CMK (cell line): ENCODE measurements at places on chromosomes 1 and 21.

- no peak for DNase-seq
Observed at GRCh38 chr1:201217851-201218250, 27.2 kb downstream of the IGFN1 start.

DNA sequence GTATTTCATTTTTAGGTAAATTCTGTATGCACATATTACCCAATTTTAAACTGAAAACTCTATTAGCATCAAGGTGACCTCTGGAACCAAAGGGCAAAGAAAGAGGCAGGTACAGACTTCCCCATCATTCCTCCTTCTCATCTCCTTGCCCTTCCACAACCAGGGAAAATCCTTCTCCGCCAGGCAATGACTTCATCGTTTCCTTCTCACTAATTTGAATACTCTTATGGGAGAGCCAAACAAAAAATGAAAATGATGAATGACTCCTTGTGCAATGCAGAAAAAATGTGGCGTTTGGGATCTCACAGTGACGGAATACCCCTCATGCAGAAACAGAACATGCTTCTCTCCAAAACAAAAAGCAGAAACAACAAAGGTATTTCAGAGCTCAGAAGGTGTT lies 83.7 kb downstream of the HLCS start:
- DNase-seq = no peak

DNA sequence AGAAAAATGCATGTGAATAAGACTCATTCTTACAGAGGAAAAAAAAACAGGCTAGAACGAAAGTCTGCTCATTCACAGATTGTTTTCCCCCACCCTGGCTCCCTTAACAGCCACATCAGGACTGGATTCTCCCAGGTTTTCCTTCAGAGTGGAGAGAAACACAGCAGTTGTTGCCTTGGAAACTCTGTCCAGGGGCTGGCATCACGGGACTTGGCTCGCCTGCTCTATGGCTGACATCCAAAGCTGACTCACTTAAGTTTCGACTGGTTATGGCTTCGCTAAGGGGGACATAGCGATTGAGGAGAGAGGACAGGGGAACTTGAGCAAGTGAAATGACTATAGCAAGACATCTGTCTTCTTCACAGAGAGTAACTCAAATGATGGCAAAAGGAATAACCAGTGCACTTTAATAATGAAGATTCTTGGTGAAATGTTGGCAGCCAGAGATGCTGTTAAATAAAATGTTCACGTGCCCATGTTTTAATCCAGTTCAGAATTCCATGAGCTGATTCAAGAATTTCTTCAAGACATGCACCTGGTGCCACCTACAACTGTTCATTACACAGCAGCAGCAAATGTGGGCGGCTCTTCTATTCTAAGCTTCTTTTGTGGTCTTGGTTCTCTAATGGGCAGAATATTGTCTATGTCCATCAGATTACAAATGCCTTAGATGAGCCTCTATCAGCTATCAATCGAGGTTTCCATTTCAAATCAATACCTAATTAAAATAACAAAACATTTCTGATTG lies 21.8 kb downstream of the MIS18A start:
- no peak for DNase-seq

GRCh38 chr1:48654606-48655210 lies 122.0 kb downstream of the BEND5 start:
- DNase-seq = no peak

DNA sequence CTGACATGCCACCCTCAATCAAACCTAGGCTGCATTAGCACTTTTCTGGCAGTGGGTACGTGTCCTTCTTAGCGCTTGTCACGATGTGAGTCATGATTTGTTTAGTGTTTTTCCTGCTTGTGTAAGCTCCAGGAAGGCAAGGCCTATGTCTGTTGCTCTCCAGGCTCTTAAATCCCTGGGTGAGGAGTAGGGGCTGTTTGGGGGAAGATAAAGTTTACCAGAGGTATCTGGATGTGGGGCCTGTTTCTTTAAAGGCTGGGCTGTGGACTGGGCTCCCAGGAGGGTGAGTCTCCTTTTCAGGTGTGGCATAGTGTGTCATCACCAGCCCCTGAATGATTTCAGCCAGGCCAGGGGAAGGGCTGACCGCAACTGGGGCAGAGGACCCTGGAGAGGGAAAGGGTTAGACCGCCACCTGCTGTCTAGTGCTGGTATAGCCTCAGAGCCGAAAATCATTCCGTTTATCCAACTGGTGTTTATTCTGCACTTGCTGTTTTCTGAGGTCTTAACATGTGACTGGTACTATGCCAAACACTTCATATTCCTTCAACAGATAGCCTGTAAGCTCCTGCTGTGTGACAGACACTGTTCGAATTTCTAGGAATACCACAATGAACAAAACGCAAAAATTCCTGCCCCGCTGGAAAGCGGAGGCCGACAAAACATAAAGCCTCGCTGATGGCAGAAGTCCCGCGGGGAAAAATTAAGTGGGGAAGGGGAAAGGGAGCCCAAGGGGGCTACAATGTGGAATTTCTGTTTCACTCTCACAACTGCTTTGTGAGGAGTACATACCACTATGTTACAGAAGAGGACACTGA lies 9.7 kb downstream of the SERINC2 start:
- peak; percentile 35 for DNase-seq

DNA sequence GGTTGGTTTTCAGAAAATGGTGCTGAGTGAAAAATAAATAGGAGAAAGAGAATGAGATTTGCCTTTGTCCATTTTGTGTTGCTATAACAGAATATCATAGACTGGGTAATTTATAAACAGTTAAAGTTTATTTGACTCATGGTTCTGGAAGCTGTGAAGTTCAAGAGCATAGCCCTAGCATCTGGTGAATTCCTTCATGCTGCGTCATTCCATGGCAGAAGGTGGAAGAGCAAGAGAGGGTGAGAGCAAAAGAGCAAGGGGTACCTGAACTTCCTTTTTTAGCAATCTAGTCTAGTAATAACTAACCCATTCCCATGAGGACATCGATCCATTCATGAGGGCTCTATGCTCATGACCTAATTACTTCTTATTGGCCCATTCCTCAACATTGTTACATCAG lies 209.1 kb upstream of the ZP4 start:
- DNase-seq = no peak

- DNase-seq = no peak
Observed at GRCh38 chr1:42429603-42430002, 26.2 kb downstream of the ZMYND12 start.

- no peak for DNase-seq
Observed at GRCh38 chr1:6178751-6179563, 1.2 kb downstream of the CHD5 start.

DNA sequence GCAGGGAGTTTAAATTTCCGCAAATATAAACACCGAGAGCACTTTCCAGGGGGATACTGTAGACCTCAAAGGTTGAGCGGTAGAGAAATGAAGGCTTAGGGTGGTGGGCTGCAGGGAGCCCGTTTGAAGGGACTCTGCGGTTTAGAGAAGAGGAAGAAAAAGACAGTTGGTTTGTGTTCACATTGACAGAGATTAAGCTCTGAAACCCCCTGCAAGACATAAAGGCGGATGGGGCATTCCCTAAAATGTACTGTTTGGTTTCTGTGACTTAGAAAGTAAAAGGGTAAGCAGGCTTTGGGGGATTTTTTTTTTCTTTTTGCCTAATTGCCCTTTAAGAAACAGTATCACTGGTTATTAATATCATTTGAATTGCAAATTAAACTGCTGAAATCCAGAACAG lies 1.3 kb downstream of the KAZN start:
- no peak for DNase-seq

- DNase-seq = no peak
Observed at GRCh38 chr1:99176753-99177152, 87.5 kb upstream of the PLPPR4 start.

DNA sequence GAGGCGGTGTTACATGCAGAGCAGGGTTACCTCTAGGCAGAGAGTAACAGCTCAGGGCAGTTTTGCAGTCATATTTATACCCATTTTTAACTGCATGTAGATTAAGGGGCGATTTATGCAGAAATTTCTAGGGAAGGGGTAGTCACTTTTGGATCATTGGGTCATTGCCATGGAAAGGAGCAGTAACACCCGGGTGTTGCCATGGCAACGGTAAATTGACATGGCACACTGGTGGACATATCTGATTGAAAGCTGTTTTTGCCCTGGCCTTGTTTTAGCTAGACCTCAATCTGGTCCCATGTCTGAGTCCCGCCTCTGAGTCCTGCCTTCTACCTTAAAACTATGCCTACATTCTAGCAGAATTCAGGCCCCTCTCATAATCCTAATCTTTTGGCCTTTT lies 11.8 kb upstream of the USP1 start:
- DNase-seq = no peak

DNA sequence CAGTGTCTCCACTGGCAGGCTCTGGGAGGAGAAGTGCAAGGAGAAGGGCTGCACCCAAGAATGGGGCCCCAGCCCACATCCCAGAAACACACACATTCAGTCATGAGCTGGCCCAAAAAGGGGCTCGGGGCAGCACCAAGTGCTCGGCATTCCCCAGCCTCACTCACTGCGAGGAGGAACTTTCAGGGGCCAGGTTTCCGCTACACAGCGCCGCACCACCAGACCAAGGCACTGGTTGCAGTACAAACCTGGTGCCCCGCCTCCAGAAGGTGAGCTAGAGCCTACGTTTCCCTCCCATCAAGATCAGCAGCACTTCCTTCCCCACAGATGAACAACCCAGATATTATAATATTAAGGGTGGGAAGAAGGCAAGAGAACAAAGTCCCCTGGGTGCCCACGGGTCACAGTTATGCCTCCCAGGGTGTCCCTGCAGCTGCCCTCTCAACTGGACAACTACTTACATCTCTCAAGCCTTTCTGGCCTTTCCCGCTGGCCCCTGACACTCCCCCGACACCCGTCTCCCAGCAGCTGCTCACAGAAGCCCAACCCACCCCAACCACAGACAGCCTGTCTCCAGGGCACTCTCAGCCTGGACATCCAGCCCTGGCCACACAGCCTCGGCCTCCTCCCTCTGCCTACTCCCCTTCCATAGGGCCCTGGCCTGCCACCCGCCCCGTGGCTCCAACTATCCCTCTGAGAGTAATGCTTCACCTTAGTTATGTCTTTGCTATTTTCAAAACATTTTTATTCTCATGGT lies 3.8 kb downstream of the PBXIP1 start:
- no peak for DNase-seq
